ENCODE measurements at places on chromosomes 2 and 18.

GRCh38 chr2:241729868-241730267, 4.6 kb upstream of the D2HGDH start:
- DNase-seq, result no peak

GRCh38 chr2:31997653-31998052, 13.2 kb downstream of the MEMO1 start:
- DNase-seq, result no peak

DNA sequence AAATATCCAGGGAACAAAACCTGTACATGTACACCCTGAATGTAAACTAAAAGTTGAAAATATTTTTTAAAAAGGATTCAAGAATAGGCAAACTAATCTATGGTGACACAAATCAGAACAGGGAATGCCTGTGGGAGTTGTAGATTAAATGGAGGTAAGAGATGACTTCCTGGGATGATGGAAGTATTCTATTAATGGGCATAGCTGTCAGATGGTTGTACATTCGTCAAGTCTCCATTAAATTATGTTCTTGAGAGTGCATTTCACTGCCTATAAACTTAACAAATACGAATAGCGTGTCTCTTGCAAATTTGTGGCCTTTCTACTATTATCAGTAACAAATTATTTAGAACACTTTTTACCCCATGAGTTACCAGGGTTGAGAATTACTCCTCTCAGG, 207.0 kb downstream of the HNMT start:
- DNase-seq, result no peak

GRCh38 chr2:10002109-10002508, 41.2 kb upstream of the KLF11 start:
- DNase-seq, result no peak

- no peak for DNase-seq
Observed at GRCh38 chr2:23452853-23453420, 68.0 kb downstream of the KLHL29 start.

- DNase-seq, result no peak
Observed at GRCh38 chr2:64807417-64807816, 153.7 kb upstream of the SERTAD2 start.

GRCh38 chr2:53896864-53897263, 37.1 kb upstream of the GPR75 start:
- no peak for DNase-seq

GRCh38 chr2:33443274-33443829, 33.1 kb upstream of the RASGRP3 start:
- DNase-seq, result no peak

DNA sequence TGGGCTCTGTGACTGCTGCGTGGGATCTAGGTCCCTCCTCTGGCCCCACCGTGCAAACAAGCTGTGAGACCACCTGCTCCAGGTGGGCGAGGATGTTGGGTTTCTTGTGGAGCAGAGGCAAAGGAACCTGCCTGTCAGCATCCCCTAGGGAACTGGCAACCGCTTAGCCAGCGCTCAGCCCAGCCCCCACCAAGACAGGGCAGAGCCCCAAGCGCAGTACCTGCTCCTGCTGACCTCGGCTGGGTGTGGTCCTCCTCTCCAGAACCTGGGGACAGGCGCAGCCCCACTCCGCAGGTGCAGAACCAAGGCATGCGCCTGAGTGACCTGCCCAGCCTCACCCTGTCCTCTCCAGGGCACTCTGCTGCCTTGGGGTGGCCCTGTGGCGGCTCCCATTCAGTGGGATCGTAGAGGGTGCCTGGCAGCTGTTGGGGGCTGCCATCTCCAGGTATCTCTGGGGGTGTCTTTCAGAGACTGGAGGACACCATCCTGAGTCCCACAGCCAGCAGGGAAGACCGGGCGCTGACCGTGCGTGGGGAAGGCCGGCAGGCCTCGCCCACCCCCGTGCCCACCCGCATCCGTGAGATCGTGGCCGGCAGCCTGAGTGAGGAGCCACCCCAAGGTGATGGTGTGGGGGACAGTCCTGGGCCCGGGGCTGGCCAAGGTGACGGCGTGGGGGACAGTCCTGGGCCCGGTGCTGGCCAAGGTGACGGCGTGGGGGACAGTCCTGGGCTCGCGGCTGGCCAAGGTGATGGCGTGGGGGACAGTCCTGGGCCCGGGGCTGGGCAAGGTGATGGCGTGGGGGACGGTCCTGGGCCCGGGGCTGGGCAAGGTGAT, 12.3 kb downstream of the CROCC2 start:
- no peak for DNase-seq

DNA sequence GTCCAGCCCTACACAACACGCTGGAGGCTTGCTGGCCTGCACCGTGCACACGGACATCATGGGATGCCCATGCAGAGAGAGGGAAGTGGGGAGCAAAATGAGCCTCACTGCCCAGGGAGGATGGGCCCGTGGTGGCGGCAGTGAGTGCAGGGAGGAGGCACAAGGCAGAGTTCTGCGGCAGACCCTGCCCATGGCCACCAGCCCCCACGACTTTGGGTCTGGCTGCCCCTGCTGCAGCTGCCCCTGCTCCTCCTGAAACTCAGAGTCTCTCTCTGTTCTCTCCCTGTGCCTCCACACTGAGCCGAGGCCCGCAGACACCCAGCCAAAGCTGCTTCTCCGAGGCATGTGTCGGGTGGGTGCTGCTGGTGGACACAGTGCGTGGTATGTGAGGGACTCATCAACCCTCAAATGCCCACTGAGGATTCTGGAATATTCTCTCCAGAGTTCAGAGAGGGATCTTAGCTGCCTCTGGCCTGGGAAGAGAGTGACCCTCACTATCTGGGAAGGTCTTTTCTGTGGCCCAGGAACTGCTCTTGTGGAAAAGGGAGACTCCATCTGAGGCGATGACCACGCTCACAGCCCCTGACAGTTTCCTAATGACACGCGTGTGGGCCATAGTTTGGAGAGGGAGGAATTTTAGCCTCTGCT, 45.1 kb upstream of the HPCAL1 start:
- DNase-seq, result no peak

DNA sequence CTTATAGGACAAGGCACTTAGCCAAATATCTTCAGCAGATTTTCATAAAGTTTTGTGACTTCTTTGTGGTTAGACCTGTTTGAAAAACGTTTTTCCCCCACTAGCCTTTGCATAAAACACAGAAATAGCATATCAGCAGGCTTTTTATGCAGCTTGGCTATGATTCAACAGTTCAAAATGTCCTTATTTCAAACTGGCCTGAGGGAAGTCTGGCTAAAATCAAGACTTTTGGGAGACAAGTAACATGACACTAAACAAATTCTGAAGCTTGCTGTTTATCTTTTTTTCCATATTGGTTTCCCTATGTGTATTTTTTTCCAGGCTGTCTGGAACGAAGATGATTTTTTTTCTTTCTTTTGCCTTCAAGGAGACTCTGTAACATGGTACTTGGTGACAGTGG, 95.1 kb upstream of the L3MBTL4 start:
- DNase-seq, result no peak

DNA sequence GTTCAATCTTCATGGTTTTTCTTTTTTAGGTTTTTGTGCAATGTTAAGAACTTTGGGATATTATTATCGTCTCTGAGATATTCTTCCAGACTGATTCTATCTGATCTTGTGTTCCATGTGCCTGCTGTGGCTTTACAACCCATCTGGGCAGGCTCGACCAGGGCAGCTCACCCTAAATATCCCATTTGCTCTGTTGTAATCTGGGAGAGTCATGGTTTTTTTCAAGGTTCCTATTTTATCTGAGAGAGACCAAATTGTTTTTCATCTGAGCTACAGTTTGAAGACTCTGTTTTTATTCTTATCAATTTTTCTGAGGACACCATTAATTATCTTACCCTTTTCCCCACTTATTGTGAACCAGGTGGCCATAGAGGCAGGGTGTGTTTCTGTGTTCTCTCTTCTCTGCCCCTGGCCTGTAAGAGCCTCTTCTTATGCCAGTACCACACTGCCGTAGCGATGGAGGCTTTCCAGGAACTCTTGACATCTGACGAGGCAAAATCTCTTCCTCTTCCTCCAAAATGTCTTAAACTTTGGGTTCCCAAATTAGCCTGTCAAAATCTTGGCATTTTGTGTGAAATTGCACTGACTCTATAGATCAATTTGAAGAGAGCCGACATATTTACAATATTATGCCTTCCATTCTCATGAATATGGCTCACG, 3.1 kb downstream of the SP140L start:
- DNase-seq, result no peak

DNA sequence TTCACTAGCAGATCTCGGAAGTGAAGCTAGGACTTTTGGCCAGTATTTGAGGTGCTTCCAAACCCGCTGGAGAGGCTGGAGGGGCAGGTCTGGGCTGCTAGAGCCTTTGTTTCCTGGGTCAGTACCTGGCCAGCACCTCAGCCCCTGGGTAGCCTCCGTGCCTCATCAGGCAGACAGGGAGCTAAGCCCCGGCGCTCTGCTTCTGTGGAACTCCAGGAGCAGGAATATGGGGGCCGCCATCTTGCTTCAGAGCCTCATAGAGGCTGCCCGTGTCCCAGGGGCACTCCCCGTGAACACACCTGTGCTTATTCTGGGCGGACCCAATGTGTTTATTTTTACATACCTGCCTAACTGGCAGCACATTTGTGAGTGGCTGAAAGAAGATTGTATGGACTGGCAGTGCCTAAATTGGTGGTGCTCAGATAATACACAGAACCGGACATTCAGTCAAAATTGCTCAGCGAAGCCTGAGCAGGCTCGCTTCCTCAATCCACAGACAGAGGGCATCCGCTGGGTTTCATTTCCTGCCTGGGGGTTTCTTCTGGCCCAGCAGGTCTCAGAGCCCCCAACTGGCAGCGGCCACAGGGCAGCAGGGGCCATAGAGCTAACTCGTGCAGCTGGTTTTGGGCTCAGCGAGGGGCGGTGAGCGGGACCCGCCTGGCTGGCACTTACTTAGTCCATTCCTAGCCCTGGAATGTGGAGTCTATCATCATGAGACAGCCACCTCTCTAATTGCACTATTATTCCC, 176.8 kb upstream of the ALKAL2 start:
- DNase-seq, result no peak

- no peak for DNase-seq
Observed at GRCh38 chr18:48838921-48839818, 111.6 kb downstream of the SMAD7 start.

GRCh38 chr18:54671291-54671881, 80.3 kb downstream of the DYNAP start:
- DNase-seq, result no peak

DNA sequence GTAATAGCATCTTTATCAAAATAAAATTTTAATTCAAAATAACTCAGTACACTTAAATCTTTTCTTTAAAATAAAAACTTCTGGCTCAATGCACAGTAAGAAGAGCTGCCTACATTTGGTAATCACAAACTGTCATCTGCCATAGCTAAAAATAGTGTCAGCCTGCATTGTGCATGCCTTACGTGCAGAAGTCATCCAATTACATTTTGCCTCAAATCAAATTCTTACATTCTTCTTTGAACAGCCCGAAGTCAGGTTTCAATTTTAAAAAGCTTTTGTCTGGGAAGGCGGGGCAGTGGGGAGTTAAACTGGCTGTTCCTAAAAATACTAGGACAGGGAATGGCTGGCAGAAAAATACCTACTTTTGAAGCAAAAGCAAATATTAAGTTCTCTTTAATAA, 51.1 kb downstream of the RTN4 start:
- no peak for DNase-seq

GRCh38 chr2:222802514-222803196, 58.2 kb upstream of the ACSL3 start:
- no peak for DNase-seq
